ENCODE measurements at places on chromosomes 7 and 10. TPM values are rescaled to one million over a fixed set of nuclear protein-coding genes. Genes with fewer than 3 reads are reported as not detected.
A peak's percentile ranks its signal among the peaks of the same experiment; 100 is the strongest.

GRCh38 chr7:69663911-69664832 is 65.9 kb downstream of the AUTS2 start:
- DNase-seq: no peak

The RBP3 gene
- not detected for total RNA-seq

DNA sequence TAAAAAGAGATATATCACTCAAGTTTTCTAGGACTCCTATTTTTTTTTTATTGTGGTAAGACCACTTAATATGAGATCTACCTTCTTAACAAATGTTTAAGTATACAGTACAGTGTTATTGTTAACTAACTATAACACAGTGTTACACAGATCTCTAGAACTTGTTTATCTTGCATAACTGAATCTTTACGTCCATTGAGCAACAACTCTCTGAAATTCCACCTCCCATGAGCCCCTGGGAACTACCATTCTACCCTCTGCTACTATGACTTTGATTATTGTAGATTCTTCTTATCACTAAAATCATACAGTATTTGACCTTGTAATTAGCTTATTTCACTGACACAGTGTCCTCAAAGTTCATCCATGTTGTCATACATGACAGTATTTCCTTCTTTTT is 22.5 kb upstream of the REEP3 start:
- DNase-seq: no peak

GRCh38 chr7:16026253-16027020 is 340.0 kb upstream of the MEOX2 start:
- DNase-seq: no peak

The PTPRZ1 gene
- 0.26 TPM for total RNA-seq

- DNase-seq: no peak
Observed at GRCh38 chr10:59006511-59007306, 169.7 kb upstream of the PHYHIPL start.

DNA sequence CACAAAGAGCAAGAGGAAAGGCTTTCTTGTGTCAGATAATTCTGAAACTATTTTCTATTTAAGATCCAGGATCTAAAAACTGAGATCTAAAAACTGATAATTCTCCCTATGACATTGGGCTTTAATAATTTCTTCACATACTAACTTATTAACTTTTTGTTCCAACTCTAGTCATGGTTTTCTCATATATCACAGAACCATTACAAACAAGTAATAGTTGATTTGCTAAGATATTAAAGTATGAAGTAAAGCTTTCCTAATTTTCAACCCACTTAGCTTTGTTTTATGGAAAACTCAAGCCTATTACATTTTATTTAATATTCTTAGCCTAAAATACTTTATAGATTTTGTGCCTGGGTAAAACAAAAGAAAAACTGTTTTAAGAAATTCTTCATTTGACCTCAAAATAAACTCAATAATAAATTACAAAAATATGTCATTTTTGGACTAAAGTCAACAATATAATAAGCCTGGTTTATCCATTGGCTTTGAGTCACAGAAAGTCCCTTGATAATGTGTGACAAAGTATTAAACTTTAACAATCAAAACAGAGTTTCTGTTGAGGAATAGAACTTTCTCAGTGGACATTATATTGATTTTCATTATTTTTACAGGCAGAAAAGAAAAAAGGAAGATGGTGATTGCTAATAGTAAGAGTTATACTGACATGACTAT is 1142.9 kb upstream of the SORCS1 start:
- DNase-seq: no peak

The ZNF853 gene
- 9.4 TPM for total RNA-seq

DNA sequence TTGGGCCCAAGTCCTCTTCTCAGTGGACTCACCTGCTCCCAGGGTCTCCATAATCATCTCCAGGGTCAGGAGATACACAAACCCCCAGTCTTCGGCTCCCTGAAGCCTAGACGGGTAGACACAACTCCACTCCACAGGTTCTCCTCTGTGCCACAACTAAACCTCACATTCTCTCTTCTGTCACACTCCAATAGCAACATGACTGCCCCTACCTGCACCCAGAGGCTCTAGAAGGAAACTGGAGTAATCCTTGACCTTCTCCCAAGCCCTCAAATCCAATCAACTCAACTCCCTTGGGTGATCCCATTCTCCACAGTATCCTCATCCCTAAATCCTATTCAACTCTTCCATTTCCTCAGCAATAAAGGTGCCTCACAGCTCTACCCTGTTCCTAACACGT is 16.2 kb downstream of the HNRNPF start:
- DNase-seq: no peak

GRCh38 chr10:94223702-94224370 is 138.9 kb downstream of the NOC3L start:
- no peak for DNase-seq

- no peak for DNase-seq
Observed at GRCh38 chr7:130276796-130277762, 10.4 kb downstream of the CPA2 start.

- no peak for DNase-seq
Observed at GRCh38 chr10:124248056-124249045, 155.0 kb upstream of the CHST15 start.

The OR13A1 gene
- total RNA-seq: 1.4 TPM

- no peak for DNase-seq
Observed at GRCh38 chr10:373526-374309, 238.5 kb downstream of the ZMYND11 start.

GRCh38 chr7:47905076-47905920 is 43.0 kb downstream of the PKD1L1 start:
- DNase-seq: no peak

- DNase-seq: no peak
Observed at GRCh38 chr7:29113384-29114102, 32.8 kb downstream of the CPVL start.

DNA sequence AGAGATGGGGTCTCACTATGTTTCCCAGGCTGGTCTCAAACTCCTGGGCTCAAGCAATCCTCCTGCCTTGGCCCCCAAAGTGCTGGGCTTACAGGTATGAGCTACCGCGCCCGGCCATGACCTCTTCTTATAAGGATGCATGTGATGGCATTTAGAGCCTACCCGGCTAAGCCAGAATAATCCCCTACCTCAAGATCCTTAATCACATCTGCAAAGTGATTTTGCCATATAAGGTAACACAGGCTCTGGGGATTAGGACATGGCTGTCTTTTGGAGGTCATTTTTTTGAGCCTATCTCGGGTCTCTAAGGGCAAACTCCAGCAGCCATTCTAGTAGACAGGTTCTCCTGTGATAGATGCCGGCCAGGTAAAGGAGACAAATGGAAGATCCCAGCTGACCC is 39.6 kb downstream of the GTF2IRD1 start:
- no peak for DNase-seq

The CPXM2 gene
- total RNA-seq: 23.6 TPM

The KIAA1217 gene
- 108 TPM for total RNA-seq

- no peak for DNase-seq
Observed at GRCh38 chr10:31468536-31468859, 149.5 kb downstream of the ZEB1 start.

The FAM24B gene
- 6.4 TPM for total RNA-seq

The RARRES2 gene
- 91.0 TPM for total RNA-seq

- DNase-seq: no peak
Observed at GRCh38 chr10:86734207-86734988, 22.0 kb upstream of the BMPR1A start.

DNA sequence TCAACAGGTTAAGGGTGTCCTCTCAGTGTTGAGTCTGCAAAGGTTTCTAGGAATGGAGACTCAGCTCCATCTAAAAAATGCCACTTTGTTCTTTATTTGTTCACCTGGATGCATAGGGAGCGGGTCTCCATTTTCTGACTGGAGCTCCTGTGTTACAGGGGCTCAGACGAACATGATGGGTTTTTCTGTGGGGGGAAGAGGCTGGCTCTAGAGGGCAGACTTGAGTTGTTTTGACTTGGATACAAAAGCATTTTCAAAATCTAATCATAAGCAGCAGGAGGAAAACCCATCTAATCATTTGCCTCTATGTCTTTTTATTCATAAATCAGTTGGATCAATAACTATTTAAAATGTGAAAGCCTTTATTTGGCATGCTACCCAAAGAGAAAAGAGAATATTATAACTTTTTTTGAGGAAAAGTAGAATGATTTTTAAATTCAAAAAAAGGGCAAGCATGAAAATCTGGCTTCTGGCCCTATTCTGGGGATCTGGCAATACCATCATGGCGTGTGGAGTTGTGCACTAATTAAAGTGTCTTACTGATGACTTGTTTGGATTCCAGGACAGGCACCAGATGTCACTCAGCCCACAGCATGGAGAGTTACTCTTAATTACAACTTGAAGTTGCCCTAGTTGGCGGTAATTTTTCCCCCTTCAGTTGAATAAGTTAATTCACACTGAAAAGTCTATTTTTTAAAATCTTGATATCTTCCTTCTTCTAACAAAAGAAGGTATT is 594.9 kb downstream of the REEP3 start:
- DNase-seq: no peak

- no peak for DNase-seq
Observed at GRCh38 chr7:100675105-100675451, 1.5 kb downstream of the GNB2 start.

DNA sequence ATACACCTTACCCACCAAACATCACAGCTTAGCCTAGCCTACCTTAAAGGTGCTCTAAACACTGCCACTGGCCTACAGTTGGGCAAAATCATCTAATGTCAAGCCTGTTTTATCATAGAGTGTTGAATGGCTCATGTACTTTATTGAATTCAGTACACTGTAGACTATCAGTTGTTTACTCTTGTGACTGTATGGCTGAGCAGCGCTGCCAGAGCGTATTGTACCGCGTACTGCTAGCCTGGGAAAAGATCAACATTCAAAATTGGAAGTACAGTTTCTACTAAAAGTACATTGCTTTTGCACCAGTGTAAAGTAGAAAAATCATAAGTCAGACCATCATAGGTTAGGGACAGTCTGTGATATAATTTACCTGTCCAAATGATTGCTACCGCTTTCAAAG is 226.8 kb downstream of the PRPF18 start:
- no peak for DNase-seq

- no peak for DNase-seq
Observed at GRCh38 chr10:77911535-77912123, 14.9 kb downstream of the DLG5 start.

The CFTR gene
- total RNA-seq: 1.9 TPM

DNA sequence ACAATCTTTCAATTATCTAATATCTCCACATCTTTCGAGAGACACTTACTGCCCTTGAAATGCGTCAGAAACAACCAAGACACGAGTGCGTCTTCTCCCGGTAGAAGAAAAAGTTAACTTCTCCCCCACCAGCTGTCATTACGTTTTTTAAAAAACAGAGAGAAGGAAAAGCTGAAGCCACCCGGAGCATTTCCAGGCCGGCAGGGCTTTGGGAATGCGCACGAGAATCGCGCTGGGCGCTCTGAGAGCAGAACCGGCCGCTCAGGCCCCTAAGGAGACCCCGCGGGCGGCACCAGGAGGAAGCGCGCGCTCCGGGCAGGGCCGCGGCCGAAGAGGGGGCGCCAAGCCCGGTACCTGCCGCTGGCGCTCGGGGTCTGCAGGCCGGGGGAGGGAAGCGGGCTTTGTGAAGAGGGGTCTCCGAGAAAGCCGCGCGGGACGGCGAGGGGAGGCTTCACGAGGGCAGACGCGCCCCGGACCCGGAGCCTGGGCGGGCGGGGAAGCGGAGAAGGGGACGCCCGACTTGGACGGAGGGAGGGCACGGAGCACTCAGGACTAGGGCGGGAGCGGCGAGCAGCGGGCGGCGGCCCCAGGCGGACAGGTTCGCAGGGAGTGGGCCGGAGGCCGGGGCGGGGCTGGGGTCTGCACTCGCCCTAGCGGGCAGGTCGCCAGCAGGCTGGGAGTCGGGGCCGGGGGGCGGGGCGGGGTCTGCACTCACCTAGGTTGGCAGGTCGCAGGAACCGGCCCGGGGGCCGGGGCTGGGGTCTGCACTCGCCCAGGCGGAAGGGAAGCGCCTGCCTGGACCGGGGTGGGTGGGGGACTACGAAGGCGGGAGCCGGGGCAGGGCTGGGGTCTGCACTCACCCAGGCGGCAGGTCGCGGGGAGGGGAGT is 932 bp downstream of the ESYT2 start:
- peak; percentile 71 for DNase-seq

The HHEX gene
- 6.3 TPM for total RNA-seq

DNA sequence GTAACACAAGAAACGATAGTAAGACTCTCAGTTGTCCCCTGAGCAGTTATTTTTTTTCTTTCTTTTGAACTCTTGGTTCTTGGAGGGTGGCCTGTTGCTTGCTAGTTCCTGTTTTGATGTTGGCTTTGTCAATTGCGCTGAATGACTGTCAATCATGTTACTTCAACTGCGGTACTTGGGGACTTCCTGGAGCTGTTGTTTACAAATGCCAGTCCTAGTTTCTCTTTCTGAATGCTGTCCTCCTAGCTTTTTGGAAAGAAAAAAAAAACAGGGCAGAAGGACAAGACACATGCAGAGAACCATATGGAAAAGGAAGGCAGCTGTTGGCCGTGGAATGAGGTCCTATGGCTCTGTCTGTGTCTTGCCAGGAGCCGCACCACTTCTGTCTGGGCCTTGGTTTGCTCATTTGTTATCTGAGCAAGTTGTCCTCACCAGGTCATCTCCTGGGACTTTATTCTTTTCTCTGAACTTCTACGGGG is 7.0 kb upstream of the PDCD4 start:
- no peak for DNase-seq

GRCh38 chr7:18320422-18320821 is 175.1 kb upstream of the HDAC9 start:
- DNase-seq: no peak

The PARD3 gene
- 73.5 TPM for total RNA-seq

The FAM171A1 gene
- total RNA-seq: 15.9 TPM

- no peak for DNase-seq
Observed at GRCh38 chr7:94632338-94633013, 23.5 kb downstream of the SGCE start.
